ENCODE measurements at places on chromosomes 12 and 14.

DNA sequence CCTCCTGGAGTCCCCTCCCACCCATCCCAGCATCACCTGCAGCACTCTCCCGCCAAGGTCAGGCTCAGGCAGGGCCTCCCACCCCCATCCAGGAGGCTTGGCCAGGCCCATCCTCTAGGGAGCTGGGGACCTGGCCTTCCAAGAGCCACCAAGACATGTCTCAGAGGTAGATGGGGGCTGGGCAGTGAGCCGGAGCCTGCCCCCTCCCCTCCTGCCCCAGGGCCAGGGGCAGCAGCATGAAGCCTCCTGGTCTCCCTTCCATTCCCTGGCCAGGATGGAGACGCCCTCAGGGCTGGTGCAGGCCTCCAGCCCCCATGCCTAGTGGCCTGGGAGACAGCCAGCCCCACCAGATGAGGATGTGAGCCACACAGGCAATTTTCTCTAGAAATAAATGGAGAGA lies 69.3 kb upstream of the C14orf180 start:
- no peaks in the 10 kb centered on the region for H3K4me1 ChIP-seq
- DNase-seq, result no peak
- no peaks in the 10 kb centered on the region for H3K36me3 ChIP-seq
- H3K27me3 ChIP-seq, result peaks cover 12% of the 10 kb centered on the region
- H3K27ac ChIP-seq, result no peak overlapping the region

- H3K4me1 ChIP-seq, result no peaks in the 10 kb centered on the region
- no peak overlapping the region for H3K4me3 ChIP-seq
- peaks cover 2% of the 10 kb centered on the region for H3K27me3 ChIP-seq
- H3K36me3 ChIP-seq, result no peaks in the 10 kb centered on the region
- DNase-seq, result no peak
Observed at GRCh38 chr14:87810711-87811110, 182.3 kb downstream of the GALC start.

GRCh38 chr12:105445649-105446048 lies 115.2 kb downstream of the C12orf75 start:
- no peak overlapping the region for H3K4me3 ChIP-seq
- H3K27ac ChIP-seq, result no peak overlapping the region
- no peak for DNase-seq

- no peak overlapping the region for H3K4me3 ChIP-seq
- no peak for DNase-seq
- H3K36me3 ChIP-seq, result no peaks in the 10 kb centered on the region
- peaks cover 9% of the 10 kb centered on the region for H3K27me3 ChIP-seq
- H3K27ac ChIP-seq, result no peak overlapping the region
Observed at GRCh38 chr12:21710958-21711775, 53.5 kb upstream of the LDHB start.

GRCh38 chr14:24351517-24351916 lies 11.7 kb upstream of the RIPK3 start:
- H3K4me3 ChIP-seq, result no peak overlapping the region
- H3K4me1 ChIP-seq, result peaks cover 5% of the 10 kb centered on the region
- no peak overlapping the region for H3K27ac ChIP-seq
- H3K36me3 ChIP-seq, result peaks cover 2% of the 10 kb centered on the region

GRCh38 chr12:13069380-13069779 lies 25.2 kb downstream of the FAM234B start:
- H3K27me3 ChIP-seq, result no peaks in the 10 kb centered on the region
- peaks cover 37% of the 10 kb centered on the region for H3K36me3 ChIP-seq
- H3K27ac ChIP-seq, result no peak overlapping the region
- H3K4me1 ChIP-seq, result no peaks in the 10 kb centered on the region
- H3K4me3 ChIP-seq, result no peak overlapping the region
- no peak for DNase-seq

GRCh38 chr12:74847169-74847568 lies 309.5 kb downstream of the ATXN7L3B start:
- no peaks in the 10 kb centered on the region for H3K4me1 ChIP-seq
- no peak overlapping the region for H3K4me3 ChIP-seq
- H3K36me3 ChIP-seq, result no peaks in the 10 kb centered on the region
- no peak overlapping the region for H3K27ac ChIP-seq

Data from memory B cell (primary cell).